ENCODE measurements at places on chromosomes 11 and 22.

GRCh38 chr22:38941488-38941987 lies 15.9 kb upstream of the APOBEC3A start:
- DNase-seq: no peak

GRCh38 chr22:38398609-38399461 lies 56.2 kb downstream of the KCNJ4 start:
- DNase-seq: peak; percentile 79

DNA sequence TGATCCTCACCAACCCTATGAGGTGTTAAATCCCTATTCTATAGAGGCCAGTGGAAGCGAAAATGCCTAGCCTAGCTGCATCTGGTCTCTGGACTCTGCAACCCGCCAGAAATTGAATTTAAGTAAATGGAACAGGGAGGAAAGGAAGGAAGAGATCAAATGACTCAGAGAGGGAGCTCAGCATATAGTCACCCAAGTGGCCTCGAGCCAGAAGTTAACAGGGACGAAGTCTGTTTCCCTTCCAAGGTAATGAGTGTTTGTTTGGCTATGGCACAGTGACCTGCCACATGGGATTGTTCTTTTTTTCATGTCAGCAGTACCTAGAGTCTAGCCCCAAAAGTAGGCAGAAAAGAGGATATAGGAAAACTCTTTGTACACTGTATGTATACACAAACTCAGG lies 66.3 kb downstream of the PAK1 start:
- DNase-seq: no peak

GRCh38 chr22:50625131-50625567 lies 2.8 kb downstream of the ARSA start:
- no peak for DNase-seq

DNA sequence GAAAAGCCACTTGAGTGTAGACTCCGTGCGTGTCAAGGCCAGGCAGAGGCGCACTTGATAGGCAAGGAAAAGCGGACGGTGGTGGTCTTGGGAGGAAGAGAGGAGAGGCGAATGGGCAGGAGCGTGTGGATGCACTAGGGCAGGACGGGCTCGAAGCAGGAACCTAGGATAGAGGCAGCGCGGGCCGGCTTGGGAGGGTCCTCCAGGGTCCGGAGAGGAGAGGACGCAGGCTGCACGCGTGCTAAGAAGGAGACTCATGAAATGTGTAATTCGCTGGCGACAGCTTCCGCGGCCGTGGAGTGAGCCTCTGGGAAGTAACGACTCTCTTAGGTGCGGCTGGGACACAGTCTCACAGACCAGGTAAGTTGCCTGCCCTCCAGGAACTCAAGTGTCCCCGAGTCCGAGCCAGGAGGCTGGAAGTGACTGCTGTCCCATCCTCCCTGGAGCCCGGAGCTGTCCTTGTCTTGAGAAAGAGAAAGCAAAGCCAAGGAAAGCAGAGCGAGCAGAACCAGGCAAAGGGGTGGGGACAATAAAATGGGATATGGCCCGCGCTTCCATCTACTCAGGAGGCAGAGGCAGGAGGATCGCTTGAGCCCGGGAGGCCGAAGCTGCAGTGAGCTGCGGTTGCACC lies 874 bp upstream of the IL17RA start:
- no peak for DNase-seq

DNA sequence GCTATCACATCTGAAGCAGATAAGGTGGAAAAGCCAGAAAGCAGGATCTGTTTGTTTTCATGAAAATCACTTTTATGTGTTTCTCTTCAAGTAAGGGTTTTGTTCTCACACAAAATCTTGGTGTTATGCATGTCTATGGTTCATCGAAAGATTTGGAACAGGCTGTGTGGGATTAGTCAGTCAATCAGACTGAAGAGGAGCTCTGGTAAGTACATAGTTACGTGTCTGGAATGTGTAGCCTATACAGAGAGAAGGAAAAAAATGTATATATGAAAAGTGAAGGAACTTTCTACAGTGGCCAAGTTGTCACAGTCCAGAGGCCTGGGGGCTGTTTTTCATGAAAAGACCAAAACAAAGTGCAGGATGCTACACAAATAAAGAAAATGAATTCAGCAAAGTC lies 156.7 kb downstream of the CNTN5 start:
- no peak for DNase-seq

- DNase-seq: no peak
Observed at GRCh38 chr22:38167988-38168407, 13.6 kb downstream of the PLA2G6 start.

GRCh38 chr11:46238967-46239800 lies 38.3 kb upstream of the CREB3L1 start:
- DNase-seq: peak; percentile 83

DNA sequence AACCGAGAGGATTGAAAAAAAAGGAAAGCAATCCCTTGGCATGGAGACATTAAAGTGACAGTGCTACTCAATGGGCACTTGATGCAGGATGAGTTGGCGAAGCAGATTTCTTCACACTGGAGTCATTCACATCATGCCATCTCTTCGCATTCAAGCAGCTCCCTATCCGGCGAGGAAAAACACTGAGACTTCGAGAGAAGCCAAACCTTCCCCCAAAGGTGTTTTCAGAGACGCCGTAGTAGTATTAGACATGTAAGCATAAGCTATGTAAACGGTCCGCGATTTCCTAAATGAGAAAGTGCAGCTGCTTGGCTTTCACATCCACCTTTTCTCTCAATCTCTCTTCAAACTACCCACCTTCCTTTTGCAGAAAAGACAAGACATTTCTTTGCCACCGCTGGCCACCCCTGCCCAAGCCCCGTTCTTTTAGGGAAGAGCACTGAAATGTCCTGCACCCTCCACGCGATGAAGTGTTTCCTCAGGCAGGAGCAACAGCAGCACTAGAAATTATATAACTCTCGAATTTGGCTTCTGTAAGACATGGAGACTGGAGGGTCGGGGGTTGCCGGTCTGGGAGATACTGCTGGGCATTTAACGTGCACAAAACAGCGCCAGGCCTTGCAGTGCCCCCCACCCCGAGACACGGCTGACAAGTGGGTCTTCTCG lies at the start of gene DLG2:
TSS of gene DLG2 (minus strand) at position 13 of the 666 bp plus-strand sequence.
- DNase-seq: peak; percentile 16

- no peak for DNase-seq
Observed at GRCh38 chr11:23961503-23962338, 535.1 kb upstream of the LUZP2 start.

- no peak for DNase-seq
Observed at GRCh38 chr11:12721816-12722604, 47.8 kb downstream of the TEAD1 start.

DNA sequence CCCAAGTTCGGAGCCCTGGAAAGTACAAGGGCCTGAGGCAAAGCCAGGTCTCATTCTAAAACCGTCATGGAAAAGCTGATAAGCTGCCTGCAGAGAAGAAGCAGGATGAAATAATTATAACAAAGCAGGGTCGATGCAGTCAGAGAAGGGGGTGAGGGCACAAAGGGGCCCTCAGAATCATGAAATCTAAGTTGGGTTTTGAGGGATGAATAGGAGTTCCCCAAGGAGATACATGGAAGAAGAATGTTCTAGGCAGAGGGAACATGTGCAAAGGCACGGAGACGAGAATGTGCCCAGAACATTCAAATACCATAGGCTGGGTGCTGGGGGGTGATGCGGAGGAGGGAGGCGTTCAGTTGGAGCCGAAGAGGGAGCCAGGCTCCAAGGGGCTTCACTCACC lies 25.0 kb downstream of the IGLL1 start:
- DNase-seq: no peak

DNA sequence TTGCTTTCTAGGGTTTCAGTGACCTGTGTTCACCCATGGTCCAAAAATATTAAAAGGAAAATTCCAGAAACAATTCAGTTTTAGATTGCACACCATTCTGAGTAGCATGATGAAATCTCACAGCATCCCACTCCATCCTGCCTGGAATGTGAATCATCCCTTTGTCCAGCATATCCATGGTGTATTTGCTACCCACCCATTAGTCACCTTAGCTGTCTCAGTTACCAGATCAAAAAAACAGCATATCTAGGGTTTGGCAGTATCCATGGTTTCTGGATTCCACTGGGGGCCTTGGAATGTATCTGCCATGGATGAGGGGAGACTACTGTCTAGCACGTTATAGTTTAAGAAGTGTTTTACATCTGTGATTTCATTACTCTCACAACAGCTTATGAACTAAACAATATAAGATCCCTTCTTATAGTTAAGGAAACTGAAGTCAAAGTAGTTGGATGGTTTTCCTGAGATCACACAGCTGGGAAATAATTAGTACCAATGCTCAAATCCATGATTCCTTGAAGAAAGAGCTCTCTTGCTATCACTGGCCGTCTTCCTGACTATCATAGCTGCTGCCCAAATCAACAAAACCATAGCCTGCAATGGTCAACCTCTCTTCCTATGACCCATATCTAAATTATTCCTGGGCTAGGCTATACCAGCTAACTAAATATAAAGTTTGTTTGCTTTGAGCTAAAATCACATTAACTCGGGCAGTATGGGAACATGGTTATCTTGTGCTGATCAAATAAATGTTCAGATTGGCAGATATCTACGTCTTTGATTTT lies 122.6 kb downstream of the MICAL2 start:
- no peak for DNase-seq

DNA sequence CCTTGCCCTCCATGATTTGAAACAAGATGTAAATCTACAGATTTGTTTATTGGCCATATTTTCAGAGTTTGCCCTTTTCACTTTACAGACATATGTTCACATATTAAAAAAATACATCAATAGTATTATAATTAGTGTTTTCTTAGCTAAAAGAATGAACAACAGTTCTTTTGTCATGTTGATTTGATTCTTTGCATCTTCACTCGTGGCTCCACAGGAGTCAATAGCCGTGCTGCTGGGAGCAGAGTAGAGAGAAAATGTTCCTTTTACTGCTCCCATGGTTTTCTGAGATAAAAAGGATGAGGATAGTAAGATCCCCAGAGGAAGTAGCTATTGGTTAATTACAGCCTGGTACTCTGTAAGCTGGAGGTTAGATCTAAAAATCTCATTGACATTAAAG lies 151.2 kb downstream of the PGR start:
- DNase-seq: no peak

DNA sequence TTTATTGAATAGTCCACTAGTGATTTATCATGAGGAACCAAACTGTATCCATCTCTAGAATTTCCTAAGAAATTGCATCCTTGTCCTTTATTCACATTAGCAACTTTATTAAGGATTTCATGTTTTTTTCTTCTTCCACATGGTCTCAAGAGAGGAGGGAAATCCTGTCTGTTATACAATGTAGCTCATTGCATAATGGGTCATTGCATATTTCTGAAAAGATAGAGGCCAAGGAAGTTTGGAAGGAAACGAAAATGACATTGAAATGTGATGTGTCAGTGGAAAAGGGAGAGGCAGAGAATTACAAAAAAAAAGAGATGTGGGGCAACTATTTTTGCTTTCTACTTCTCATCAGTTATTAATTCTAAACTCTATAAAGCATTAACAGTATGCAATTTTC lies 353.1 kb downstream of the METTL15 start:
- DNase-seq: no peak

DNA sequence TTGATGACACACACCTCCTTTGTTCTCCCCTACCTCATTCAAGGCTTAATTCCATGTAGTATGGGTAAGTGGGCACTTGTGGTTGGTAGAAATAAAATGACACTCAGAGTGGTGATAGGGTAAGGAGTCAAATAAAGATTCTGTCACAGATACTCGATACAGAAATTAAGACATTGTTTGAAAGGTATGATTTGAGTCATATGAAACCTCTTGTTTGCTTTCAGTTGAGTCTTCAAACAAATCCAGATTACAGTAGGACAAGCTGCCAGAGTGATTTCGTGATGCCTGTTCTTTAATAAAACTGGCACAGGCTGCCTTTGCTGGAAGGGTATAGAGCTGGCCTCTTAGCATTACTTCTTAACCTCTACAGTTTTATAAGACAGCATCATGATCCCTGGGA lies 182.4 kb downstream of the SPON1 start:
- no peak for DNase-seq

DNA sequence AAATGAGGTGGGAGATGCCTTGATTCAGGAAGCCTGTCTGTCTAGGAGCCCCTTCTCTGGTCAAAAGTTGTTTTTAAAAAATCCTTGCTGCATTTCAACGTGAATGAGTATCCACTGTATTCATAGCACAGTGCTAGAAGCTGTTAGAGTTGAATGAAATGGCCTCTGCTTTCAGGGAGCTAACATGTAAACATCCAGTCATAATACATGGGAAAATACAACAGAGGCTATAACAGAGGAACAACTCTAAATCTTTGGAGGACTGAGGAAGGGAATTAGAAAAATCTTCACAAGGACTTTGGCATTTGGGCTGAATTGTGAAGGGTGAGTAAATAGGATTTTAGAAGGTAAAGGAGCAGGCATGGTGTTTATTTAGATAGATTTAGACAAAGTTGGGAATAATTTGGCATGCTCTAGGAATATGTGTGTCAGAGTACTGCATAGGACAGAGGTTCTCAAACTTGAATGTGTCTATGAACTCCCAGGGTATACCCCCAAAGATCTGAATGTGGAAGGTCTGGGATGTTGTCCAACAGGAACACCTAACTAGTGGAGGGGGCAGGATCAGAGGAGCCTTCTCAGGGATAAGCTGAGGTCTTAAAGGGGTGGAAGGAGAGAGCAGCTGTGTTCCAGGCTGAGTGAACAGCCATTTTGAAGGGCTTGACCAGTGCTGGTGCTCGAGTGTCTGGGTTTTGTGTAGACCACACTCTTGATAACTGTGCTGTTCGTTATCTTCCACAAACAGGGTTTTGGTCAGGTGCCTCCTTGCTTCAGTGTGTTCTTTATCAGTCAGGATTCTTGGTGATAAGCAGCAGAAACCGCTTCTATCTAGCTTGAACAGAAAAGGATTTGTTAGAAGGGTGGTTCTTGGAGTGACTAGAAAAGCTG lies 12.7 kb downstream of the SREBF2 start:
- no peak for DNase-seq

DNA sequence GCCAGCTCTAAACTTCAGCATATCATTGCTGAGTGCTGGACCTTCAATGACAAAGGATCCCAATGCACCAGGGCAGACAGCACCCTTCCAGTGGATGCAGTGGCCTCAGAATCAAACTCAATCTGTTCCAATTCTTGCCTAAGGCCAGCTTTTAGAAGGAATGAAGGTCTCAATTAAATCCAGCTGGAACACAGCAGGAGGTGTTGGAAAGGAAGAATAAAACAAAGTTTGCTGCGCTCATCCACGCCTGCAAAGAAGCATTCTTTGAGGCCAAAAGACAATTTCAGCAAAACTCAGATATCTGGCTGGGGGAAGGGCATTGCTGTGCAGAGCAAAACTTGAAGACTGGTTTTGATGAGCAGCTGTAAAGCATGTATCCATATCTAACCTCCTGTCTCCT lies 120.7 kb downstream of the CCDC81 start:
- DNase-seq: no peak

GRCh38 chr11:61092280-61092766 lies 10.0 kb upstream of the CD5 start:
- no peak for DNase-seq

GRCh38 chr22:20494978-20495860 lies at the start of gene KLHL22:
Gene KLHL22 (minus strand): TSS chr22:20495795. CDS start chr22:20489211, 6,584 bp downstream.
- peak; percentile 30 for DNase-seq

DNA sequence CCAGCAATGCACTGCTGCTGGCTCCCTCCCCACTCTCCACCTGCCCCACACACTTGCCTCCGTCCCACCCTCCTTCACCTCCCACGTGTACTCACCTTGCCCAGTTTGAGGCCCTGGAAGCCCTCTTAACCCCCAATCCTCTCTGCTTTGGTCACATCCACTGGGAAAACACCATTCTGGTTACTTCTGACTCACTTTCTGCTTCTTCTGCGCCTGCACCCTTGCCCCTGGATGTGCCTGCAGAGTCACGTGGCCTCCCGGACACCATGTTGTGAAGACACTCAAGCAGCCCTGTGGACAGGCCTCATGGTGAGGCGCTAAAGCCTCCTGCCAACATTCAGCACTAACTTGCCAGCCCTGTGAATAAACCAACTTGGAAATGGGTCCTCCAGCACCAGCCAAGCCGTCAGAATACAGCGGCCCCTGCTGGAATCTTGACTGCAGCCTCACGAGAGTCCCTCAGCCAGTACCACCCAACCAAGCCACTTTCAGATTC lies 2.6 kb upstream of the NAALADL1 start:
- DNase-seq: no peak
